CD8-positive, alpha-beta memory T cell (primary cell): ENCODE measurements at places on chromosomes 11 and 22. TPM values are rescaled to one million over a fixed set of nuclear protein-coding genes. Genes with fewer than 3 reads are reported as not detected.

The C11orf91 gene
- not detected for total RNA-seq

The LGALS12 gene
- not detected for total RNA-seq

The SMC1B gene
- total RNA-seq = 0.38 TPM

The UQCC3 gene
- 7.1 TPM for total RNA-seq

The MS4A6A gene
- total RNA-seq = 1.6 TPM

The EXPH5 gene
- 0.85 TPM for total RNA-seq

The FGF19 gene
- total RNA-seq = not detected

The NEAT1 gene
- total RNA-seq = 196 TPM

The SART1 gene
- 69.9 TPM for total RNA-seq

The CLDN25 gene
- total RNA-seq = not detected

The SEPTIN3 gene
- 0.33 TPM for total RNA-seq

The COA4 gene
- 106 TPM for total RNA-seq

The HBG2 gene
- not detected for total RNA-seq

The MAP4K2 gene
- total RNA-seq = 54.8 TPM

The TIMM10 gene
- 151 TPM for total RNA-seq

The CABP7 gene
- total RNA-seq = not detected

The MAJIN gene
- total RNA-seq = not detected

The OR51B4 gene
- not detected for total RNA-seq

The INPP5J gene
- total RNA-seq = not detected

The APOA4 gene
- not detected for total RNA-seq

The TPBGL gene
- total RNA-seq = 0.09 TPM
